ENCODE measurements at places on chromosomes 5 and 9.

- DNase-seq, result no peak
Measured at GRCh38 chr5:6728795-6729183, 15.6 kb downstream of the TENT4A start.

DNA sequence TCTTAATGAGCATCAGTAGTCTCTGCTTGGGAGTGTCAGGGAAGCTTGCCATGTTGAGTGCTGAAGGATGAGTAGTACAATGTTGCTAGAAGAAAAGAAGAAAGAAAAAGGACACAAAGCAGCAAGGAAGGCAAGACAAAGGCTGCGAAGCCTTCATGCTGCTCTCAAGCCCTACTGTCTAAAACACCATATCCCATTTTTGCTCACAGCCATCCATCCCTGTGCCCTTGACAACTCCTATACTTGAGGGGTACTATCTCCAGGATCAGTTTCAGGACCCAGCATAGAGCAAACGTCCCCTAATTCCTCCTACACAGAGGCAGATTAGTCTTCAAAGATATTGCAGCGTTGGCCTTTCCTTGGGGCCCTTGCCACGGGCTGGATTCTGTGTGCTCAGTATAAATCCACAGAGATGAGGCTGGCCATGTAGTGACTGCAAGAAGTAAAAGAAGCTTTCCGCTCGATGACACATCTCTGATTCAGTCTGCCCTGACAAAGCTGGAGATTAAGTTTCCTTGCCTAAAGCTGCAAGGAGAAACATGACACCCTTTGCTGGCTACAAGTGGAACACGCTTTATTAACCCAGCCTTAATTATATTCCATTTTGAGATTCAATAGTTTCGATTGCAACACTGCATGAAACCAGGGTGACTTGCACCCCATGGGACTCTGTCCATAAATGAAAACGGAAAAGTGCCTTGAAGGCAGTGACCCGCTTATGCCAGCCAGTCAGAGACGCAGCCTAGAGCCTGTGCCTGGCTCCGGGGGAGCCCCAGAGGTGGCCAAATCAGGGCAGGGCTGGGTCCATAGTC lies 304.6 kb downstream of the ACTL7B start:
- DNase-seq, result no peak

DNA sequence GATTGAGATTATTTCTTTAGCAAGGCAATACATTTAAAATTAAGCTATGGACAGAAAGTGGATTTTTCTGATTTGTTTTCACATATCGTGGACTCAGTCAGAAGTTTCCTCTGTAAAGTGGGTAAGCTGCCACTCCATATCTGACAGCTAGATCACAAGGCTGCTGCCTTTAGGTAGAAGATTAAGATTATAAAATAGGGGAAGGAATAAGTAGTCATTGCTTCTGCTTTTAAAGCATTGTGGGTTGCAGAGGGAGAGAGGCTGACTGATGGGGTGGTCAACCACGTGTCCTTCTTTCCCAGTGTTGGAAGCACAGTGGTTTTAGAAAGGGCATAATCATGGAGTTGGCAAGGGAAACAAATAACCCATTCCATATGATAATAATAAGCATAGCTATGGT lies 74.3 kb upstream of the MOCS2 start:
- no peak for DNase-seq

- DNase-seq, result no peak
Measured at GRCh38 chr5:67248703-67249589, 52.3 kb upstream of the CD180 start.

DNA sequence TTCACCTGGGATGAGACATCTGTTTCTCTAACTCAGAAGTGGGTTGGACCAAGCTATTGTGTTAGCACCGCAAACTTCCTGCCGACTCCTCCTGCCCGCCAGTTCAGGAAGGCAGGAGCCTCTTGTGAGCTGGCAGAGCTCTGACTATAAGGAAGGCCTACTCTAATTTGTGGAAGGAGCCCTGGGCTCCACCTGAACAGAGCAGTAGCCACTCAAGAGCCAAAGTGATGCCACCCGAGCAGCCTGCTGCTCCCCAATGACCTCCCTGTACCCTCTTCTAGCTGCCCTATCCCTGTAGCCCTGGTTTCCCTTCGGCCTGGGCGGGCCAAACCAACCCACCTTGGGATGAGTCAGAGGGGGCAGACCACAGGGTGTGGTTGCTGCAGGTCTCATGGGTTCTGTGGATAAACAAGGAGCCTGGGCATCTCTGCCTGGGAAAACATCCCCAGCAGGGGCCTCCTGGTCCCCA lies 81.6 kb downstream of the PSD2 start:
- no peak for DNase-seq

- DNase-seq, result no peak
Measured at GRCh38 chr5:52682492-52682891, 105.2 kb upstream of the ITGA1 start.
